ENCODE measurements at places on chromosomes 5 and 9. TPM values are rescaled to one million over a fixed set of nuclear protein-coding genes. Genes with fewer than 3 reads are reported as not detected.

DNA sequence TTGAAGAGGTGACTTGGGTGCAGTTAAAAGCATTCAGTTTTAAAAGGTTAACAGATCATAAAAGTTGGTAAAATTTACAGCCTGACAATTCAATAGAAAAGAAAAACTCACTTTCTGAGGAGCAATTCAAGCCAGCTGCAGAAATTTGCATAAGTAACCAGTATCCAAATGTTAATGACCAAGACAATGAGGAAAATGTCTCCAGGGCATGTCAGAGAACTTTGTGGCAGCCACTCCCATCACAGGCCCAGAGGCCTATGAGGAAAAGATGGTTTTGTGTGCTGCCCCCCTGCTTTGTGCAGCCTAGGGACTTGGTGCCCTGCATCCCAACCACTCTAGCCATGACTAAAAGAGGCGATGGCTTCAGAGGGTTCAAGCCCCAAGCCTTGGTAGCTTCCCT is 1406.5 kb upstream of the ACO1 start:
- H3K36me3 ChIP-seq: no peaks in the 10 kb centered on the region
- H3K4me3 ChIP-seq: no peak overlapping the region
- H3K4me1 ChIP-seq: no peaks in the 10 kb centered on the region
- no peak for DNase-seq
- no peaks in the 10 kb centered on the region for H3K27me3 ChIP-seq

DNA sequence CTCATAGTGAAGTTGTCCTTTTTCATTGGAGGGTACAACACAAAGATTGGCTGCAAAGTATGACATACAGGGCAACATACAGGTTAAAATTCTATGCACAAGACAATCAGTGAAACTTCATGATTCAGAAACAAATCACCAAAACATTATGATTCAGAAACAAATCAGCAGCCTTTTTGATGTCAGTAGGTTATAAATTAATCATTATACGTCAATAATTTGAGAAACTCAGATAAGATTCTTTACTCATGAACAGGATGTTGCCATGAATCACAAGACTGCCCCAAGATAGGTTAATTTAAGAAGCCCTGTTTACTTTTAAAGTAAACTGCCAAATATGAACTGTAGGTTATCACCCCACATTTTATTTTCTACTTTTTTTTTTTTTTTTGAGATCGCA is 62.2 kb upstream of the IL33 start:
- H3K27me3 ChIP-seq: no peaks in the 10 kb centered on the region
- no peak overlapping the region for H3K4me3 ChIP-seq
- no peaks in the 10 kb centered on the region for H3K4me1 ChIP-seq
- no peaks in the 10 kb centered on the region for H3K36me3 ChIP-seq

- no peak for DNase-seq
- H3K4me1 ChIP-seq: no peaks in the 10 kb centered on the region
- no peaks in the 10 kb centered on the region for H3K27me3 ChIP-seq
- H3K27ac ChIP-seq: no peak overlapping the region
Measured at GRCh38 chr5:177538876-177539275, 15.5 kb downstream of the FAM193B start.

DNA sequence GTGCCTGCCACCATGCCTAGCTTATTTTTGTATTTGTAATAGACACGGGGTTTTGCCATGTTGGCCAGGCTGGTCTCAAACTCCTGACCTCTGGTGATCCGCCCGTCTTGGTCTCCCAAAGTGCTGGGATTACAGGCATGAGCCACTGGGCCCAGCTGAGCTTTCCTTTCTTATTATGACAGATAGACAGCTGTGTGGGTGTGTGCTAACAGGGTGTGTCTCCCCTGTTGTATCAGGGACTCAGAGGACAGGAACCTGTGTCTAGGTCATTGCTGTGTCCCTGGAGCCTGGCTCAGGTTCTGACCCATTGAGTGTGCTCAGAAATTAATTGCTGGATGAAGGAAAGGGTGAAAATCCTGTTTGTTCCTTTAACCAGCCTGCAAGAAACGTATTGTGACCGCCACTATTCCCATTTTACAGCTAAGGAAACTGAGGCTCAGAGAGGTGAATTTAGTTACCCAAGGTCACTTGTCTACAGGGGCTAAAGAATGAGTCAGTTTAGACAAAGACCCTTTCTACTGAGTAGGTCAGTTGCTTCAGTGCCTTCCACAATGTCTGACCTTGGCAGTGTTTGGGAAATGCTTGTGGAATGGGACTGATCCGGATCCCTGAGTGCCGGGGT is 16.8 kb downstream of the NCS1 start:
- no peak for DNase-seq
- no peaks in the 10 kb centered on the region for H3K4me1 ChIP-seq
- H3K4me3 ChIP-seq: no peak overlapping the region
- H3K36me3 ChIP-seq: no peaks in the 10 kb centered on the region

DNA sequence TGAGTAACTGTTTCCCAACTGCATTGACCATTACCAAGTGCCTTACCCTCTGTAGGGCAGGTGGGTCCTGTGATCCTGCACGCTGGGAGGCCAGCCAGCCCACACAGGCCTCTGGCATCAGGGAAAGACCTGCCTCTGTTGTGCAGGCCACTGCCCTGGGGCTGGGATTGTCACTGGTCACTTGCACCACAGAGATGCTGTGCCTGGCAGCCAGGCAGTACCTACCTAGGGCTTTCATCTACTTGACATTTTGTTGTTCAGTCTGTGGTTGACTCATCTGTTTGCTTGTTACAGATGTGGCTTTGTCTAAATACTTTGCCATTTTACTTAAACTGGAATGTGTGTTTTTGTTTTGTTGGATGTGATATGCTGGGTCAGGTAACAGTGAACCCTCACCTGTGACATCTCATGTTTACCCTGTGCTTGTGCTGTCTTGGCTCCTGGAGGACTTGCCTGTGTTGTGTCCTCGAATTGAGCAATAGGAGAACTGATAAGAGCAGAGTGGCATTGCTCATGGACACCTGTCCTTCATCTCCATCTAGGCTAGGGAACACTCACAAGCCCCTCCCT is 32.8 kb downstream of the SECISBP2 start:
- no peak for DNase-seq
- H3K4me1 ChIP-seq: peaks cover 7% of the 10 kb centered on the region
- no peak overlapping the region for H3K27ac ChIP-seq
- H3K4me3 ChIP-seq: no peak overlapping the region
- peaks cover 90% of the 10 kb centered on the region for H3K36me3 ChIP-seq

- no peaks in the 10 kb centered on the region for H3K27me3 ChIP-seq
- no peaks in the 10 kb centered on the region for H3K4me1 ChIP-seq
- H3K4me3 ChIP-seq: no peak overlapping the region
Measured at GRCh38 chr9:130606887-130607600, 27.7 kb downstream of the FUBP3 start.

DNA sequence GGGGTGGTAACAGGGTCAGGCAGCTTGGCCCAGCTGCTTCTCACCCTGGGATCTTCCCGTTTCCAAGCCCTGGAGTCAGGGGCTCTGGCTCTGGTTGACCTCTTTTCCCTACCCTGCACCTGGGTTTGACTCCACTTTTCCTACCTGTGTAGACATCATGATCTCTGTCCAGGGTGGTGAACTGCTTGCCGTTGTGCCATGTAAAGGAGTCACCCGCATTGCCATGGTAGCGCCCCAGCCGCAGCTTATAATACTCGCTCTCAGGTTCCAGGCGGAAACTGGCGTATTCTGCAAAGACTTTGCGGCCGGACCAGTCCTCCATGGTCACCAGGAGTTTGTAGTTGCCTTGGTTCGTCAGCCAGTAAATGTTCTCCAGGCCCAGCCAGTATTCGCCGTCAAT is 30.9 kb downstream of the ANGPTL2 start:
- H3K27me3 ChIP-seq: no peaks in the 10 kb centered on the region
- no peaks in the 10 kb centered on the region for H3K4me1 ChIP-seq
- no peak for DNase-seq
- H3K27ac ChIP-seq: no peak overlapping the region

DNA sequence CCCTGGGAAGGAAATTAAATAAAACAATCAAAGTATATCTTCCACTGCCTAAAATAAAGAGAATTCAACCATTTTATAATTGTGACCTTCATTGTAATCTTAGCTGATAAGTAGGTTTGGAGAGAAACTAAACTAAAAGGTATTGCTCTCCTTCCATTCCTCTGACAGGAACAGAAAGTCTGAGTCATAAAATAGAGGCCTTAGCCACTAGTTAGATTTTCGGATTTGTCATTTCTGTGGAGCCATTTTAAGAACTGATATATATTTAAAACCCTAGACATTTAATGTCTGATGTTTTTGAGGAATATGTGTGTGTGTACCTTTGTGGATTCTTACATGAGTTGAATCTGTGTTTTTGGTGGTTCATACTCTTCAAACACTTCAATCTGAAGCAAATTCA is 11.8 kb upstream of the TMC1 start:
- no peak overlapping the region for H3K27ac ChIP-seq
- H3K36me3 ChIP-seq: no peaks in the 10 kb centered on the region
- H3K4me1 ChIP-seq: no peaks in the 10 kb centered on the region
- H3K27me3 ChIP-seq: no peaks in the 10 kb centered on the region
- no peak overlapping the region for H3K4me3 ChIP-seq

DNA sequence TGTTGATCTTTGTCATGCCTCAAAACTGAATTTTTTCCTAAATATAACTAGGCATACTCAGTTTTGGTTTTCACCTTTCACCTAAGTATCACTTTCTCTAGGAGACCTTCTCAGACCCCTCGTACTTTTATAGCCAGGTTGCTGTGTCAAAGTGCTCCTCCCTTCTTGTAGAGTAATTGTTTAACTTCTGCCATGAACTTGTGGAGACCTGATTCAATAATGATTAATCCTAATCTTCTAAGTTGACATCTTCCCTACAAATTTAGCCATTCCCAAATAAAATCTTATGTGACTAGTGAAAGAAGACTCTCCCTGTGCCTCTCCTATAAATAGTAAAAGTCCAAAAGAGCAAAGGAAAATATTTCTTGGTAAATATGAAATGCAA is 159.8 kb downstream of the SPATA31D1 start:
- no peak for DNase-seq
- no peaks in the 10 kb centered on the region for H3K36me3 ChIP-seq
- no peaks in the 10 kb centered on the region for H3K4me1 ChIP-seq

DNA sequence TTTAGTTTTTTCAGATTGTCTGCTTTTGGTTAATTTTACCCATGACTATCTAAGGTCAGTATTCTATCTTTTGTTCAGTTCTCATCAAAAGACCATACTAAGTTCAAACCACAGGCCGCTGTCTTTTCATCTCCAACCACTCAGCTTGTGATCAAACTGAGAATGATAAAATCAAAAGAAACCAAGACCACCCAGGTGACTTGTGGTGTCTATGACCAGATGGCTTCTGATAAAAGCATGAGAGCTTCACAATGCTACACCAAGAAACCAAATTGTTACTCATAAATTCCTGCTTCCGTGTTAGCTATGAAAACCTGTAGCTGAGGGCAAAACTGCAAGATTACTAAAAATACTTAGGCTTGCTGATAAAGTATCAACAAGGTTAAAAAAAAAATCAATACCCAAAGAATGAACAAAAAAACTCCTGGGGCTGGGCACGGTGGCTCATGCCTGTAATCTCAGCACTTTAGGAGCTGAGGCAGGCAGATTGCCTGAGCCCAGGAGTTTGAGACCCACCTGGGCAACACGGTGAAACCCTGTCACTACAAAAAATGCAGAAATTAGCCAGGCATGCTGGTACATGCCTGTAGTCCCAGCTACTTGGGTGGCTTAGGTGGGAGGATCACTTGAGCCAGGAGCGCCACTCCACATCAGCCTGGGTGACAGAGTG is 25.8 kb upstream of the GPX8 start:
- H3K27ac ChIP-seq: no peak overlapping the region
- H3K36me3 ChIP-seq: no peaks in the 10 kb centered on the region
- no peak for DNase-seq
- no peaks in the 10 kb centered on the region for H3K27me3 ChIP-seq
- H3K4me1 ChIP-seq: no peaks in the 10 kb centered on the region

DNA sequence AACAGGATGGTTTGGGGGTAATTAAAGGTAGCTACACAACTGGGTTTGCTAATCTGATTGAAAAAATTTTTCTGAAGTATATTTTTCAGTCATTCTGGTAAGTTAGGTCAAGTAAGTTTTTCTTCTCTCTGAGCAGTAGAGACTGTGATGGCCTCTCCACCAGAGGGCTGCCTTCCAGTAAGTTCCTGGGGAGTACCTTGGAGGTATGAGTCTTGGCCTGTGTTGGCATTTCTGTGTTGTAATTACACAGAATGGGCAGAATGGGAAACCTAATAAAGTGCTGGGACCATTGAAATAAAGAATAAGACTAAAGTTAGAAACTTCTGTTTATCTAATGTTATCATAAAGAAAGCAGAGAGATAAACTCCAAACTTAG is 430.8 kb downstream of the ARHGEF28 start:
- no peak overlapping the region for H3K4me3 ChIP-seq
- H3K36me3 ChIP-seq: no peaks in the 10 kb centered on the region
- no peaks in the 10 kb centered on the region for H3K27me3 ChIP-seq

DNA sequence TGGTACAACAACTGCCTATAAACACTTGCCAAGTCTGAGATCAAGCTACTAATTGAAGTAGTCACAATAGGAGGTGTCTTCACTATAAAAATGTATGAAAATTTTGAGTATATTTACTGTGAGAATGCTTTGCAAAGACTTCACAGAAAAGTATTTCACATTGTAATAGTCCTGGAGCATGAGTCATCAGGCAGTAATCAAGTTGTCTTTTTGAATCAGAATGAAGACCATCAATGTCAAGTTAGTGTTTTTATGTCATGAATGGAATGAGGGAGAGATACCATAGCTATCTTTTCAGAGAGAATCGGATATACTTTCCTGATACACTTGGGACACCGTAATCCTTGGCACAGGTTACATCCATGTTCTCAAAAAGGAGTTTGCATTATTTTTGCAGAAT is 466.9 kb upstream of the ARRDC3 start:
- DNase-seq: no peak
- H3K4me3 ChIP-seq: no peak overlapping the region
- no peaks in the 10 kb centered on the region for H3K27me3 ChIP-seq
- no peaks in the 10 kb centered on the region for H3K36me3 ChIP-seq

DNA sequence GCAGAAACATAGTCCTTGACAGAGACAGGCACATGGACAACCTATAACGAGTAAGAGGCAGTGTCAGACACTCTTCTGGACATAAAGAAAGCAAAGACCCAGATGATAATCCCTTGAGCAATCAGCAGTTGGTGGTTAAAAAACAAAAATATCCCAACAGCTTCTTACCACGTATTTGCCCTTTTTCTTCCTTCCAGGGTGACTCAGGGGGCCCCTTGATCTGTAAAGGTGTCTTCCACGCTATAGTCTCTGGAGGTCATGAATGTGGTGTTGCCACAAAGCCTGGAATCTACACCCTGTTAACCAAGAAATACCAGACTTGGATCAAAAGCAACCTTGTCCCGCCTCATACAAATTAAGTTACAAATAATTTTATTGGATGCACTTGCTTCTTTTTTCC is 9.5 kb downstream of the GZMK start:
- H3K4me1 ChIP-seq: no peaks in the 10 kb centered on the region
- H3K27ac ChIP-seq: no peak overlapping the region
- DNase-seq: no peak
- H3K4me3 ChIP-seq: no peak overlapping the region

- no peak overlapping the region for H3K4me3 ChIP-seq
- no peak overlapping the region for H3K27ac ChIP-seq
- H3K27me3 ChIP-seq: no peaks in the 10 kb centered on the region
- DNase-seq: peak; percentile 21
Measured at GRCh38 chr9:36798350-36799065, 225.8 kb downstream of the MELK start.

- no peaks in the 10 kb centered on the region for H3K36me3 ChIP-seq
- DNase-seq: no peak
- no peak overlapping the region for H3K27ac ChIP-seq
- H3K4me1 ChIP-seq: no peaks in the 10 kb centered on the region
- H3K27me3 ChIP-seq: no peaks in the 10 kb centered on the region
- no peak overlapping the region for H3K4me3 ChIP-seq
Measured at GRCh38 chr5:31939151-31939550, 235.0 kb downstream of the GOLPH3 start.

Gene FBP2
- polyA plus RNA-seq: not detected

Gene LCN9
- not detected for polyA plus RNA-seq

Gene FOXD4L5
- not detected for polyA plus RNA-seq
